Activated T-helper 1 cell treated with anti-CD3 and anti-CD28 coated beads, Interleukin-2, amount 50 U/mL, for 16 hours (primary cell): ENCODE measurements at places on chromosomes 12 and 14.

DNA sequence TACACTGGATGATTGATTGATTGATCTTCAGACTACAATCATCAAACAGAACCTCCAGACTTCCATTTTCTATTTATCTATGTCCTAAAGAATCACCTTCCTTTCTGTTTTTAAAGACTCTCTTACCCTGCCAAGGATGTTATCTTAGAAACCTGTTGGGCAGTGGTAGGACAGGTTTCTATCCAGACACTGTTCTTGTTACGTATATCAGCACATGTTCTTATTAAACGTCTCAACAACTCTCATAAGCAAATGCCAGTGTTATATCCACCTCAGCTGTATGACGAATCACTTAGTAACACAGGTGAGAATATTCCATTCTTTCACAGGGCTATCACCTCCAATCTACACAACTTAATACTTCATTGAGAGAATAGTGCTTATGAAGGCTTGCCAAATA, 40.2 kb upstream of the RPL10L start:
- DNase-seq = no peak

GRCh38 chr14:91523972-91524371, 13.9 kb upstream of the PPP4R3A start:
- no peak for DNase-seq

DNA sequence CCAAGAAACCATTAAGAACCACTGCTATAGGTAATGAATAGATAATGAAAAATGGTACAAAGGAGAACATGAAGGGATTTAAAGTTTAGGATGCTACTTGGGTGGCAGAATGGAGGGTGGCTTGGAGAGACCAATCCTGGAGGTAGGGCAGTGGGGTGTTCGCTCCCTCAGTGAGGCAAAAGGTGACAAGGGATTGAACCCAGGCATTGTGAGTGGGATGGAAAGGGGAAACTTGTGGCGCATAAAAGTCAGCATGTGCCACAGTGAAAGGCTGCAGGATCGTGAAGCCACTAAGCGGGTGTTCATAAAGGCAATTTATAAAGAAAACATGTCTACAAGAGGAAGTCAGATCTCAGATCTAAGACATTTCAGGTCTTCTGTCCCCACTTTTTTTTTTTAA, 76.7 kb upstream of the SLC38A2 start:
- no peak for DNase-seq

DNA sequence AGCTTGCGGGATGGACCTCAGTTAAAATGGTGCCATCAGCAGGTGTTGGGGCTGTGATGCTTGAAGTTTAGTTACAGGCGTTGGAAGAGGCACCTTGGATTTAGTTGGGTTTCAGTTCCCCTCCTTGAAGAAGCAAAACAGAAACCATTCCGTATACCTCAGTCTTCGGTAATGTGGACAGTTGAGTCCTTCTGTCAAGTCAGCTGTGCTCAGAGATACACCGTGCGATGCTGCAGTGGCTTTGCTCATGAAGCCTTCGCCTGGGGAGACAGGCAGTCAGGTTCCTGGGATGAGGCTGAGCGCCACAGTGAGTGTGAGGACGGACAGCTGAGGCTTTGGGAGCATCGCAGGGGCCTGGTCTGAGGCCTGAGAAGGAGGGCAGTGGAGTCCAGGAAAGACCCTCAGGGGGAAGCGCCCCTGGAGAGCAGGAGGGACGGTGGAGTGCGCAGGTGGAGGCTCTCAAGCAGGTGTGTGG, 7.4 kb downstream of the RAN start:
- DNase-seq = no peak

- DNase-seq = no peak
These were observed 220.2 kb upstream of the PLEKHG7 start for GRCh38 chr12:92482599-92482998.
